ENCODE measurements at places on chromosomes 6 and 20.

DNA sequence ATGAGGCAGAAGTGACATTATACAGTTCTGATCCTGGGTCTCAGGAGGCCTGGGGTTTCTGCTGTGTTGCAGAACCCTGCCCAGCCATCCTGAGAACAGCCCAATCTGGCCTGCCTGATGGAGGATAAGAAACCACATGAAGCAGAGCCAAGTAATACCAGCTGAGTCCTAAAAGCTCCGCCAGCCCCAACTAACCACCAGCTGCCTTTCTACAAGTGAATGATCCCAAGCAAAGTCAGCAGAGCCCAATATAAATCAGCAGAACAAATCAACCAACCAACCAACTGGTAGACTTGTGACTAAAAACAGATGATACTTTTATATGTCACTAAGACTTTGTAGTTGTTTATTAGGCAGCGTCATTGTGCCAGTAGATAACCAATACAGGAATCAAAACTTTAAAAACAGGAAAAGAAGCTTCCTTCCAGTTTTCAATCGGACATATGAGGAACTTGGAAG lies 52.1 kb downstream of the SNX5 start:
- DNase-seq = no peak

DNA sequence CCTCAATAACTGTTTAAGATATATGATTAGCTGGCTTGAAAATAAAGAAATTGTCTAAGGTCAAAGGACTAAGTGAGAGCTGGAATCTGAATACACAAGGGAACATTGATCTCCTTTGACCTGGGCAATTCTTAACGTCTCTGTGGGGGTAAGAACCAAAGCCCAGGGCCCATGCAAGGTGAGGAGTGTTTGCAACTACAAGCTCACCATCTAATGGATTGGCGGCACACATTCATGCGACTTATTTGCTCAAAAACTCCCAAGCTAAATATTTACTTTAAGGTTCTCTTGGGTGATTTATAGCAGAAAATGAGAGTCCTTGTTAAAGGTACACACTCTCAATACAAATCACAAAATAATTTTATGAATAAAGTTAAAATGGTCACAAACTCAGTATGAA lies 392.0 kb upstream of the FLRT3 start:
- no peak for DNase-seq

DNA sequence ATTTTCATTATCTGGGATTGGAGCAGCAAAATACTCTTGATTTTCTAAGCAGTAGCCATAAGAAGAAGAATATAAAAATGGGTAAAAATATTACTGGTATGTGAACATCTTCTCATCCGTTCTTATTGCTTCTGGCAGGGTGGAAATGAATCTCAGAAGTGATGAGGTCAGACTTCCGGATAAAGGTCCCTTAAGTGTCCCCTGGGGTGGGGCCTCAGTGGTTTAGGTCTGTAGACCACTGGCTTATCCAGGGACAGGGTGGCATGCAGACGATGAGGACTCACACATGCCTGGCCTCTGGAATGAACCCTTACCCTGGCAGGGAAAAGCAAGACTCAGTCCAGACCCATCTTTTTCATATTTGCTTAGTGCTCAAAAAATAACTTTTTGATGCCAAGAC lies 143.3 kb downstream of the UST start:
- no peak for DNase-seq

DNA sequence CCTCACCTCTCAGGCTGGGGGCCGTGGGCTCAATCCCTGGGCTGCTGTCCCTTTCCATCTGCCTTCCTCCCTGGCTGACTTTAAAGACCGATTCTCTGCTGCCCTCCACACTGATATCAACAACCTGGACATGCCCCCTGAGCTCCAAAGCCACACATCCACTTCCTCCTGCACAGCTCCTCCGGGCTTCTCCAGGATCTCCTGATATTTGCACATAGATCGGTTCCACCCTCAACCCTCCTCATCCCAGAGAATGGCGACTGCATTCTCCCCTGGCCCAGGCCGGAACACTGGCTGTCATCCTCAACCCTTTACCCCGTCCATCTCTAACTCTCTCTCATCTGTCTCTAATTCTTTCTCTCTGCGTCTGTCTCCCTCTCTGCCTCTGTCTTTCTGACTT lies 21.0 kb upstream of the NOL4L start:
- no peak for DNase-seq

DNA sequence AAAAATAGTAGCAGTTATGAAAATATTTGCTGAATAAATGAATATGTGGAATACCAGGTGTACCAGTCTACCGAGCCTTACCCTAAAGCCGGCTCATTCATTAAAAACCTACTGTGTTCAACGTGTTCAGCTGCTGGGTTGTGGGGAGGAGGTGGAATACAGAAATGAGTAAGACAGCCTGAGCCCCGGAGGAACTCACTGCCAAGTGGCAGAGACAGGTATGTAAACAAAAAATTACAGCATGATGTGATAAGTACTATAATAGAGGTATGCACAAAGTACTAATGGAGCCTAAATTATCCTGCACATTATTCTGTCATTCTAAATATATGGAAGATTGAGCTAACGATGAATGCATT lies 6.8 kb upstream of the ADTRP start:
- DNase-seq = no peak

- DNase-seq = no peak
Measured at GRCh38 chr6:25050356-25050755, 114.6 kb upstream of the RIPOR2 start.

DNA sequence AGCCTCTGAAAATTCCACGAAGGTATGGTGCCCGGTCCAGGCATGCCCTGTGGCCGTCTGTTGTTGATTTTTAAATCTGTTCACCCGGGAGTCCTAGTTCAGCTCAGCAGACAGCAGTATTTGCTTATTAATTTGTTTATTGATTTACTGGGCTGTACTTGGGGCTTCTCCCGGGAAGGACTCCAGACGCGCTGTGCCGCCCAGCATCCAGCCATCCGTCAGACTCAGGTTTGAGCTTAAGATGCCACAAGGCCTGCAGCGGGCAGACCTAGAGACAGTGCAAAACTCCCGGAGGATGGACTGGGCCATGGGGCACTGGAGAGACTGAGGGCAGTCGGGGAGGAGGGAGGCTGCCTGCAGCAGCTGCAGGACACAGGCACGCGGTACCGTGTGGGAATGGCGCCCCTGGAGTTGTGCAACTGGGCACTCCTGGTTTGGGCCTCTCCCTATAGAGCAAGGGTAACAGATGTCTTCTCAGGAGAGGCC lies 17.3 kb upstream of the CCDC167 start:
- no peak for DNase-seq

GRCh38 chr6:33996120-33996475 lies 149.8 kb downstream of the GRM4 start:
- DNase-seq = no peak

DNA sequence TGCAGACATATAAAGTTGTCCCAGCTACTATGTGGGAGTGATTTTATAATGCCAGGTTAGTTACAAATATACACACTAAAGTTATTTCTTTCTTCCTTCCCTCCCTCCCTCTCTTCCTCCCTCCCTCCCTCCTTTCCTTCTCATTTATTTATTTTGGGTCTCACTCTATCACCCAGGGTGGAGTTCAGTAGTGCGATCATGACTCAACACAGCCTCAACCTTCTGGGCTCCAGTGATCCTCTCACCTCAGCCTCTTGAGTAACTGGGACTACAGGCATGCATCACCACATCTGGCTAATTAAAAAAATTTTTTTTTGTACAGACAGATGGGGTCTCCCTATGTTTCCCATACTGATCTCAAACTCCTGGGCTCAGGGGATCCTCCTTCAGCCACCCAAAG lies 59.2 kb downstream of the PHF20 start:
- DNase-seq = no peak

GRCh38 chr20:46936415-46937156 lies 41.9 kb downstream of the EYA2 start:
- no peak for DNase-seq

DNA sequence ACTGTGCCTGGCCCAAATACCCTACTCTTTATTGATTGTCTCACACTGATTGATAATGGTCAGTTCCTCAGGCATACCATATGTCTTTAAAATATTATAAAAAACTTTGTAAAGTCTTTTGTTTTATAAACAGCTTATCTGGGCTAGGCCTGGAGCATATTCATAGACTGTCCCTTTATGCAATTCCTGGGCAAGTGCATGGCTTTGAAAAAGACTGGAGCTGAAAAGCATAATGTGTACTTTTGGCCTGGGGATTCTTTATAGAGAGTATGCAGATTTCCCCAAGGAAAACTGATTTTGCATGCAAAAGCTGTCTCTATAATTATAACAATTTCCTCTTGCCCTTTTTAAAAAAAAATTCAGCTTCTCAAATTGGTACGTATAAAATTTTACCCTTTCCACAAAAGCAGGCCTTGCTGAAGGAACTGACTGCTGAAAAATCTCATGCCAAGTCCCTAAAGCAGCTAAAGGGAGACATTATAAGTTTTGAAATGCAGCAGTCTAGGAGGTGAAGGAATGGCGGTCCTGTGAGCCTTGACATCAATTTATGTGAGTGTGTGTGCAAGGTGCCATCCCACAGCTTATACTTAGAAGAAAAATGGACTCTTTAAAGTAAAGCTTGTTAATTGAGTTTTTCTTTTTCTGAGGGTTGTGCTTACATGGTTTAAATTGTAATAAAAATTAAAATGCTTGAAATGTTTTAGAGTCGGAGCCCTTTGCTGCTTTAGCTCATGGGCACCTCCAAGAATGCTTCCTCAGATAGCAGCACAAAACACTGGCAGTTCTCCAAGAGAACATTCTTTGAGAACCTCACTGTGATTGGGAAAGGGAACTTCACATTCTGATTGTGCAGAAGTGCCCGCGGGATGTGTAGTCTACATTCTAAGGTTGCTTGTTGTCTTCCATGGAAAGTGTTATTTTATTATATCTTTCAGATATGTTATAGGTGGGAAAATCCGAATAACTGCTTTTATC lies 43.9 kb downstream of the PLCB4 start:
- no peak for DNase-seq

DNA sequence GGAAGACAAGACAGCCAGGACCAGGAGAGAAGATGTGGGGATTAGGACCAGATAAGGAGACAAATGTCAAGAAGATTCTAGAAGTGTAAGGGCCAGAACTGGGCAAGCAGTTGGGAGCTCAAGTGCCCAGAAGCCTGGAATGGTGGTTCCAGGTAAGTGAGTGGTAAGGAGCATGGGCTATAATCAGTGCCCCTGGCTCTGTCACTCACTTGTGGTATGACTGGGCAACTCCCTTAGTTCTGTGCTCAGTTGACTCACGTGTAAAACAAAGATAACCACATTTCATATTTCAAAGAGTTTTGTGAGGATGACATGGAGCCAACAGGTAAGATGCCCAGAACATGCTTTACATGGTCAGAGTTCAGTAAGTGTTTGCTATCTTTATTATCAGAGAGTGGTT lies 11.2 kb downstream of the CCDC167 start:
- no peak for DNase-seq

GRCh38 chr6:169205176-169206160 lies 48.2 kb downstream of the THBS2 start:
- no peak for DNase-seq

DNA sequence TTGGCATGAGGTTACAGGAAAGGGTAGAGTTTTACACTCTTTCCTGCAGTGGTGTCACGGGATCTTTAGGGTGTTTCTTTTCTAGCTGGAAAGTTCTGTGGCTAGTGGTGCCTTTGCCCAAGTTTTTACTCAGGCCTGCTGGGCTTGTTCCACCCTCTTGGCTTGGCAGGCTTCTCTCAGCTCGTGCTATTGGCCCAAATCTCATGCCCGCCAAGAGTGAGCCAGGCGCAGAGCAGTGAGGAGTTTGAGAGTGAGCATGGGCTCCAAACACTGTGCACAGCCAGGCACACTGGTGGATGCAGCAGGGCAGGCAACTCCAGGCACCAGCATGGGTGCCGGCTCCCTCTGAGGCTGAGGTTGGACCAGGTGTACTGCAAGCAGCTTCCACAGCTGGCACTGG lies 206.5 kb downstream of the SAMD5 start:
- DNase-seq = no peak

- DNase-seq = no peak
Measured at GRCh38 chr6:3186974-3187382, 29.6 kb upstream of the TUBB2A start.

DNA sequence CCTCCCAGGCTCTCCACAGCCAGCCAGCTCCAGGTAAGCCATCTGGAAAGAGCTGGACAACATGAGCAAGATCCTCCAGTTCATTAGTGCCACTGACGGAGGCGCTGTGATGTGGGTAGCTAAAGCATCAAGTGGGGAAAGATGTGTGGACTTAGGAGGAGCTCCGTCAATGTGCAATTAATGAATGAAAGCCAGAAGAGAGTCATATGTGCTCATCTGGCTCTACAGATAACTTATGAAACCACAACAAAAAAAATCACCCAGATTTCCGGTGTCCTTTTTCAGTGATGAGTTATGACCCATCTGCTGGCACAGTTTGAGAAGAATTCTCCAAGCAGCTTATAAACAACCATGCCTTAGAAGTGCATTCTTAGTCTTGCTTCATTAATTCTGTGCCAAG lies 311.7 kb upstream of the PLCB4 start:
- DNase-seq = peak; percentile 77

GRCh38 chr6:140043357-140043756 lies 668.9 kb upstream of the CITED2 start:
- no peak for DNase-seq

GRCh38 chr20:36815454-36816091 lies 42.0 kb upstream of the DSN1 start:
- no peak for DNase-seq

- DNase-seq = no peak
Measured at GRCh38 chr6:155311086-155311485, 3.2 kb downstream of the TFB1M start.

DNA sequence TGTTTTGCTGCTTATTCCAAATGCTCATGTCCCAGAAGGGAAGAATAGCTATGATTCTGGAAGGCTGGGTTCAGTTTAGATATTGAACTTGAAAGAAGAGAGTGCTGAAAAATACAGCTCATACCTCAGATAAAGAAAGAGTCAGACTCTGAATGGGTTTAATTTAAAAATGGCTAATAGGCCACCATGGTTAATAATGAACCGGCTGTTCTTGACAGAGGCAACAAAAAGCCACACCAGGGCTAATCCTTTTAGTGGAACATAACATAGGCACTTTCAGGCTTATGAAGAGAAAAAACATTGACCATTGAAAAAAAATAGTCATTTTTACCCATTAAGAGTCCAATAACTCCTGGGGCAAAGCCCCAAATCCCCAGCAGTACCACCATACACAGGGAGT lies 59.4 kb downstream of the TNFRSF21 start:
- no peak for DNase-seq
